ENCODE measurements at places on chromosomes 16 and 17. TPM values are rescaled to one million over a fixed set of nuclear protein-coding genes. Genes with fewer than 3 reads are reported as not detected.

DNAJA3 gene
- 40.2 TPM for total RNA-seq

ASPA gene
- 0.56 TPM for total RNA-seq

CPD gene
- total RNA-seq: 41.7 TPM

- no peak for ATAC-seq
These were observed 599.6 kb downstream of the TMEM114 start for GRCh38 chr16:7990626-7991260.

DNA sequence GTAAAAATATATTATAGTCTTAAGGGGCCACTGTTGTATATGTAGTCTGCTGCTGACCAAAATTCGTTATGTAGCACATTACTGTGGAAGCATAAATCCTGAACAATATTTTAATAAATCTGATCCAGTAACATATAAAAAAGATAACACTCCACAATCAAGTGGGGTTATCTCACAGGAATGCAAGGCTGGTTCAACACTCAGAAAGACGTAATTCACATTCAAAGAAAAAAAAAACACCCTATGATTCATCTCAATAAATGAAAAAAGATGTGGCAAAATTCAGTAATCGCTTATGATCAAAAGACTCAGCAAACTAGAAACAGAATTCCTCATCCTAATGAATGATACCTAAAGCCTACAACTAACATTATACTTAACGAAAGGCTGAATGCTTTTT is 47.8 kb downstream of the CREBBP start:
- no peak for ATAC-seq

- no peak for ATAC-seq
These were observed at the start of gene FKBP10 for GRCh38 chr17:41812381-41813151. Gene FKBP10 (plus strand): TSS chr17:41813004. CDS start chr17:41813035, 31 bp downstream.

DNA sequence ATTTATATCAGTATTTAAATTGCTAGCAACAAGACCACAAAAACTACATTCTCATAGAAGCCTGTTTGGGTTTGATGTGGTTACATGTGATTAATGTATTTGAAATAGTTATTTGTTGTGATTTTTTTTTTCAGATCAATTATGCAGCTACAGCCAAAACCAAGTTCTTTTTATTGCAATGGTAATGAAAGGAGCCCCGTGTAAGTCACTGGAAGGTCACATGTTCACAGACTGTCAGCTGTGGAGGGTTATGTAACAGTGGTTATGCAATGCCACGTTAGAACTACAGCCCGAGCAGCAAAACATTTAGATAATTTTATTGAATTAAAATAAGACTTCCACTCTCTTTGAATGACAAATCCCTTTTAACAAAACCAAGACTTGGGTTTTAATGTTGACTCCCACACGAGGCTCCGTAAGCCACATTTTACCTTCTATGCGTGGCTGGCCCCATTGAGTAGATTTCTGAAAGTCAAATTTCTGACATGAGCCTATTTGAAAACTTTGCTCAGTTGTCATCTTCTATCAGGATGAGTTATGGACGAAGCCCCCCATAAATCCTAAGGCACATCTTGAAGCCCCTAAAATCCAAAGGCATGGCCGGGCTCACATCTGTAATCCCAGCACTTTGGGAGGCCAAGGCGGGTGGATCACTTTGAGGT is 41.8 kb upstream of the SEC14L1 start:
- ATAC-seq: peak; percentile 52

GRCh38 chr17:15231851-15232516 is 33.1 kb downstream of the PMP22 start:
- ATAC-seq: no peak

- no peak for ATAC-seq
These were observed 435.8 kb downstream of the HS3ST3B1 start for GRCh38 chr17:14736631-14737030.

DNA sequence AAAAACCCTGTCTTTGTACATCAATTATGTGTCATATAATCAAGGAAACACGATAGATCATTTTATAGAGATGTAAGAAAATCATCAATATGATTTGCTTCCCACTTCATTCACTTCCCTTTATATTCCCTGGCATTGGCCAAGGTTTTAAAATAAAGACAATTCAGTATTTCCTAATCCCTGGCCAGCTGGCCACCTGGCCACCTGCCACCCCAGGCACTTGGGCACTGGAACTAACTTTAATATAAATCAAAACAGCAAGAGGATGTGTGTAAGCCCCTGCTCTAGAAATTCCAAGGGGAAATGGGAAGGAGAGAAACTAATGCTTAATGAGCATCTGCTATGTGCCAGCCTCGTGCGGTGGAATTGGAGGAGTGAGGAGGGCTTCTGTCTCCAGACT is 58.6 kb upstream of the TOB1 start:
- ATAC-seq: no peak

GRCh38 chr17:70882504-70882903 is 713.2 kb downstream of the KCNJ2 start:
- no peak for ATAC-seq

GRCh38 chr17:2024572-2025219 is 438 bp downstream of the RTN4RL1 start:
- peak; percentile 2 for ATAC-seq

GRCh38 chr16:56289416-56289815 is 98.1 kb downstream of the GNAO1 start:
- ATAC-seq: no peak

DNA sequence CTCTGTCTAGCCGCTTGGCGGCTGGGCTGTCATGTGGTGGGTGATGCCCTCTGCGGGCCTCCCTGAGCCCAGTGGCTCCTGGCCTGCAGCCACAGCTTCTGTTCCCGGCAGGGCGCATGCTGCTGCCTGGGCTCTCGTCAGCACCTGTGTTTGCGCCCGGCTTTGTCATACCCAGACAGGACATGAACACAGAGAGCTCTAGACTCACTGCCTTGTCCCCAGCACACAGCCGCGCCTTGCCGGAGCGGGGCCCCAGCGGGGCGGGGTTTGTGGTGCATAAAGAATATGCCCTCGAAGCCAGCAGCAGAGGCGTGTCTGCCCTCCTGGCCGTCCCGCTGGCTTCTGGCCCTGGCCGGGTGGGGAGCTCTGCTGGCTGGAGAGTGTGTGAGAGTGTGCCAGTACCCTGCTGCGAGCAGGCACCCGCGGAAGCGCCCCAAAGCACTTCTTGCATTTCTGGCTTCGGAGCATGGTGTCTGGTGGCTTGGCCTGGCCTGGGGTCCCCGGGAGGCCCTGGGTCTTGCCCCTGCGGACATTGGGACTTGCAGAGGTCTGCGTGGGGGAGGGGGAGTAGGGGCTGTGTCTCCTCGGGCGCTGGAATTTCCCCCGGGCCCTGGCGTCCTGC is 14.4 kb downstream of the ASPSCR1 start:
- ATAC-seq: peak; percentile 88

DNA sequence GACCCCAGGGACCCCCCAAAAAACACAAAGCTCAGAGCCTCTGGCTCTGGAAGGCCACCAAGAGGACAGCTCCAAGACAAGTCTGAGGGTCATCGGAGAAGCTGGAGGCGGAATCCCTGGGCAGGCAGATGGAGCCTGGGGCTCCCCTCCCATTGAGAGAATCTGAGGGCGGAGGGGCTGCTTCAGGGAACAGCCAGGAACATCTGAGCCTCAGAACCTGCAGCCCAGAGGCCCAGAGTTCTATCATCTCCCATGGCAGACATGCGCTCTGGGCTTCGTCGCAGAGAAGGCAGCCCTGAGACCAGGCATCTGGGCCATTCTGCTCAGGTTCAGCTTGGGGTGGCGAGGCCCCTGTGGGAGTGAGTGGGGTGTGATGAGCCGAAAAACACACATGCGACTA is 7.1 kb upstream of the SPPL2C start:
- no peak for ATAC-seq

DNA sequence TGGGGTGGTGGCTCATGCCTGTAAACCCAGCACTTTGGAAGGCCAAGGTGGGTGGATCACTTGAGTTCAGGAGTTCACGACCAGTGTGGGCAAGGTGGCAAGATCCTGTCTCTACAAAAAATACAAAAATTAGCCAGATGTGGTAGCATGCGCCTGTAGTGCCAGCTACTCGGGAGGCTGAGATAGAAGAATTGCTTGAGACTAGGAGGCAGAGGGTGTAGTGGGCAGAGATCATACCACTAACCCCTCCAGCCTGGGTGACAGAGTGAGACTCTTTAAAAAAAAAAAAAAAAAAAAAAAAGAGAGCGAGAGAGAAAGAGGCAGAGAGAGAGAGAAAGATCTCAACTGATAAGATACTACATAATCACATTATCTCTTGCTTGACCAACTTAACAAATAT is 45.9 kb downstream of the KANSL1 start:
- no peak for ATAC-seq

DNA sequence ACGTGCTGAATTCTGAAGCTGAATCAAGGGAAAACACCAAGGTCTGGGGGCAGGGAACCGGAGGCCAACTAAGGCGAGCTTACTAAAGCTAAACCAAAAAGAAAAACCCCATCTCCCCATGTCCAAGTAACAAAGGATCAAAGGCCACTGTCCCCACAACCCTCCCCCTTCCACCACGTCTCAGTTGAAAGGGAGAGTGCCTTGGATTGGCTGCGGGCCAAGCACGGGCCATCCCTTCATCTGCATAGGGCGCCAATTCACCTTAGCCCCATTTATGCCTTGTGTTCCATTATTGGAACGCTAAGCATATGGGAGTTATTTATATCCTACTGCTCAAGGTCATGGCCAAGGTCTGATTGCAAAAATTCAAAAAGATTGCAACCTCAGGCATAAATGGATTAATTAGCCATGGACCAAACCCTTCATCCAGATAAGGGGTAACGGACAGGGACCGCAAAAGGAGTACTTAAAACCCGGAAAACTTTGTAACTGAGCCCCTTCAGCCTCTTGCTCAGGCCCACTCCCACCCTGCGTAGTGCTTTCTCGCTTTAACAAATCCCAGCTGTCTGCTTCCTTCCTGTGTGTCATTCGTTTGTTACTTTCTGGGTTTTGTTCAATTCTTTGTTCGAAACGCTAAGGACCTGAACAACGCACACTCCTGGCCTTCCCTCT is 740 bp upstream of the ATP6V0D1 start:
- ATAC-seq: peak; percentile 5

GRCh38 chr17:12041312-12041711 is 20.6 kb downstream of the MAP2K4 start:
- peak; percentile 50 for ATAC-seq

DNA sequence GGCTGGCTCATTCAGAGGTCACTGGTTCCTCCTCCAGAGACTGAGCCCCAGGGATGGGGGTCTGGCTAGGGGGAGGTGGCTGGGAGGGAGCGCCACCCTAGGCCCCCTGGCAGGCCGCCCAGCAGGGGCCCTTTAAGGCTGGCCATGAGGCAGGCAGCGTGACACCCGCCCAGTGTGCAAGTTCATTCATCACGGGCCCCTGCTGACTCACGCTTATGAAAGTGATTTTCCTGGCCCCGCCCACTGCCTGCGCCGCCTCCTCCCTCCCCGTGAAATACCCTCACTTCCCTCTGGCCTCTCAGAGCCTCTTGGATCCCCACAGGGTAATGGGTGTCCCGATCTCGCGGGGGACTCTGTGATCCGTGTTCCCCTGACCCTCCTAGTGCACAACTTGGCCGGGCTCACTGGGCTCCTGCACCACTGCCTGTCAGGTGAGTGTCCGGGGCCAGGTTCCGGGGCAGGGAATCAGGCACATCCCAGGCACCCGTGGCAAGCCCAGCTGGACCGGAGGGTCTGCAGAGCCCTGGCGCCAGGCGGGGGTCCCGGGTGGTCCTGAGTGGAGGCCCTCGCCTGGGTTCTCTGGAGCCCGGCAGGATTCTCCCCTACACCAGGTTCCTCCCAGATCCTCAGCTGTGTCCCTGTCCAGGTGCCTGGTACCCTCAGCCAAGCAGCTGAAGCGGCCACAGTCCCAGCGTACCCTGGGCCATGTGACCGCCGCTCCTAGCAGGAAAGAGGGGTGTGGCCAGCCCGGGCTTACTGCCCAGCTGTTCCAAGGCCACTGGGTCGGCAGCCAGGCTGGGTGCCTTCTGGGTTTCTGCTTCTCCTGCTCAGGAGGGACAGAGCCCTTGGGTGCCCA is at the start of gene OSGIN1:
OSGIN1 (plus strand) TSS at position 301 of the 856 bp plus-strand sequence. CDS start 4,432 bp downstream, outside the sequence.
- peak; percentile 91 for ATAC-seq

DNA sequence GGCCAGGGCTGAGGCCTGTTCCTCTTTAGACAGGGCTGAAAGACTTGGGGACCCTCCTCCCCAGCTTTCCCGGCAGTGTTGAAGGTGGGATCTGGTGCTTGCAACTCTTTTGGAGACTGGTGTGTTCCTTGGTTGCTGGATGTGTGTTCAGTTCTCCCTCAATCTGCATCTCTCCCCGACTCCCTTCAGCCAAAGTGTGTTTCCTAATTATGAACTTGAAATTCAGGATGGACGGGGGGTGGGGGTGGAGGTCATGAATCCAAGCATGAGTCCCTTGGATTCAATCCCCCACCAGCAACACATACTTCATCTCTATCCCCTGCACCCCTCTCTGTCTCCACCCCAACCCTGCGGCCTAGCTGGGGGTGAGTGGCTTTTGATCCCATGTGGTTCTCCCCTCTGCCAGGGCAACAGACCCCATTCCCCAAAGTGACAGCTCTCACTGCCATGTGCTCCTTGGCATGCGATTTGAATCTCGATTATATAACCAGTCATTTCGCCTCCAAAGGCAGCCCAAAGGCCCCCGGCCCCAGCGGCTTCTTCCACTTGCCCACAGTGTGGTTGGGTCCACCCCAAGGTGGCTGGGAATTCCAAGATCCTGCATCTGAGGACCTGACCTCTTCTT is 1.3 kb downstream of the ARHGAP23 start:
- no peak for ATAC-seq
